ENCODE measurements at places on chromosomes 6 and 20.

- DNase-seq = no peak
Measured at GRCh38 chr20:38170219-38170825, 5.3 kb upstream of the TGM2 start.

DNA sequence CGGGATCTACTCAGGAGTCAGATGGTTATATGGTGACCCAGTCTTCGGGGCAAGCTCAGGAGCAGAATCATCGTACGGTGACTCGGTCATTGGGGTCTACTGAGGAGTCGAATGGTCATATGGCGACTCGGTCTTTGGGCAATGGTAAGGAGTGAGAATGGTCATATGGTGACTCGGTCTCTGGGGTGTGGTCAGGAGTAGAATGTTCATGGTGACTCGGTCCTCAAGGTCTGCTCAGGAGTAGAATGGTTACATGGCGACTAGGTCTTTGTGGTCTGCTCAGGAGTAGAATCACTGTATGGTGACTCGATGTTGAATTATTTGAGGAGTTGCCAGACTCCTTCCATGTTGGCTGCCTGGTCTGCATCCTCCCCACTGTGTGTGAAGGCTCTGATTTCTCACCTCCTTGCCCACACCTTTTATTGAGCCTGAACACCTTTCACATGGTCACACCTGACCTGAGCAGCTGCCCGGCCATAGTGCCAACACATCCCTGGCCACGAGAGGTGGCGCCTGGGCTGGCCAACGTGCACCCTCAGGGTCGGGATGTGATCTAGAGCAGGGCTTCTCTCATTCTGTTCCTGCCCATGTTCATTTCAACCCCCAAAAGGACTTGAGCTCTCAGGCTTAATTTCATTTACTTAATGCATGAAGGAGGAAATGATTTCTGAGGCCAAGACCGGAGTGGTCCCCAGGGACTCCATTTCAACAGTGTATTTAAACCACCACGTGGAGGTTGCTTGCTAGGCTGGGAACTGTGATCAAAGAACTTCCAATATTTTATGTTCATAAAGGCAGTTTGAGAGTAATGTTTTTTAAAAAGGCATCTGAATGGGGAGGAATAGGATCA lies 119.5 kb downstream of the PHACTR3 start:
- no peak for DNase-seq

- DNase-seq = no peak
Measured at GRCh38 chr6:146339716-146340115, 203.9 kb upstream of the RAB32 start.

- no peak for DNase-seq
Measured at GRCh38 chr20:46361381-46361780, 45.0 kb downstream of the ELMO2 start.

- DNase-seq = no peak
Measured at GRCh38 chr6:67909354-67909753, 725.7 kb upstream of the ADGRB3 start.

GRCh38 chr6:63418741-63419140 lies 99.0 kb upstream of the LGSN start:
- DNase-seq = no peak

DNA sequence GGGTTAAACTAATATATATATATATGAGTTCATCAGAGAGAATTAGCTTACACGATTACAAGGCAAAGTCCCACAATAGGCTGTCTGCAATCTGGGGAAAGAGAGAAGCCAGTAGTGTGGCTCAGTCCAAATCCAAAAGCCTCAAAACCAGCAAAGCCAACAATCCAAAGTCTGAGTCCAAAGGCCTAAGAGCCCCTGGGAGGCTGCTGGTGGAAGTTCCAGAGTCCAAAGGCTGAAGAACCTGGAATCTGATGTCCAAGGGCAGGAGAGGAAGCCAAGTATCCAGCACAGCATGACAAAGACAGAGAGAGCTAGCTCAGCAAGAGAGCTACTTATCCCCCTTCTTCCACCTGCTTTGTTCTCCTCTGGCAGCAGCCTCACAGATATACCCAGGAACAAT lies 274.7 kb upstream of the ID4 start:
- no peak for DNase-seq

GRCh38 chr20:49865559-49865958 lies 49.8 kb downstream of the SPATA2 start:
- no peak for DNase-seq

DNA sequence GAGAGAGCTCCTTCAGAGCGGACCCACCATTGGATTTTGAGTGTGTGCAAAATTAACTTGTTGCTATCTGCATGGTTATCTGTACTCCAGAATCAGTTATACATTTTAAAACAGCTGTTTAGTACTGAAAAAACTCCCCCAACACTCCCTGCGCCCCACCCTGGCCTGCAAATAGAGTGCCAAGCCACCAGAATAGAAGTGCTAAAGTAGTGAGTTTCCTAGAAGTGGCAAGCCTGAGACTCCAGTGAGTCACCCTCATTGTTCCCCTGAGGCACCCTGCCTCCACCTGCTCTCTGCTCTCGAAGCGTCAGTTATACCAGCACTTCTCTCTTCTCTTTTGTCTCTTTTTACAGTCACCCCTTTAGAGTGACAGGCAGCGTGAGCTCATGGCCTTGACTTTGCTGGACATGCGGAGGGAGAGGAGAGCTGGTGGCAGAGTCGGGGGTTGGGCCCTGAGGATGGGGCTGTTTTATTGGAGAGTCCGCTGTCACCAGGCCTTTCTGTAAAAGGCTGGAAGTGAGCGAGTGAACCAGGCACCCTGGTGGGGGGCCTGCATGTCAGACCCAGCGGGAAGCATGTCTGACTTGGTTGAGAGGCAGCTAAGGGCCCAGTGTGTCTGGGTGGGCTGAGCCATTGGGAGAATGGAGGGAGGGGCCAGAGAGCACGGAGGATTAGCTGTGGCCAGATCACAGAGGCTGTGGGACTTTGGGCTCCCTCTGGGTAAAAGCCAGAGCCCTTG lies 10.4 kb downstream of the IGF2R start:
- no peak for DNase-seq

DNA sequence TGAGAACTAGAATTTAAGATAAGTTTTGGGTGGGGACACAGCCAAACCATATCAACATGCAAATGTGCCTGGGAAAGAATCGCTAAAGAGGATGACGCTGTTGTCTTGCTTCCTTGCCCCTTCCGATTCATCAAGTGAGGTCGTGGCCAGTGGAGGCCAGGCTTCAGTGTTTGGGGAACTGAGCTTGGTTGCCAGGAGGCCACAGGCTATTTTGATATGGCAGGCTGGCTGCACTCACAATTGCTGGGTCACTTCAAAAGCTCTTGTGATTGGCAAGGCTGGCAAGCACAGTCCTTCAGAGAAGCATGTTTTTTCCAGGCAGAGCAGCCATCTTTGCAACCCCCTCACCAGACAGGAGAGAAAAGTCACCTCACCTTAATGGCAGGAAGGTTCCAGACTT lies 45.8 kb downstream of the SAMD5 start:
- DNase-seq = no peak

DNA sequence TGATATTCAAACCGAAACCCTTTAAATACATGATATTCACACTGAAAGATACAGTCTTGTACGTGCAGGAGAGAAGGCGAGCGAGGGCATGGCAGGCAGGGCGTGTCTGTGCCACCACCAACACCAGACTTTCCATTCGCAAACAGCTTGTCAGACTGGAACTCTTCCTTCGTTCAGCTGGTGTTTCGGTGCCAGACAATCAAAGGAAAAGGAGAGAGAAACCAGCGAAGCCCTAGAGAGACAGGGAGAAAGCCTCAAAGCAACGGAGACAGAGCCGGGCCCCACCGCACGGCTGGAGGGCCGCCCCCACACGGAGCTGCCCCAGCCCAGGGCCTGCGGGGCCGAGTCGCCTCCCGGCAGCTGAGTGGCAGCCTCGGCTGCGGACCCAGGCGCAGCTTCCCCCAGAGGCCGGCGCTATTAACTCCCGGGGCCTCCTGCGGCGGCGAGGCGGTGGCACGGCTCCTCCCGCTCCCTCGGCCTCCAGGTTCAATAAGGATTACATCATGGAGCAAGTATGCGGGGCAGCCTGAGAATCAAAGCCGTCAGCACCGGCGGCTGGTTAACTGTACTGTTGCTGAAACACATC lies 32.1 kb upstream of the NR2E1 start:
- peak; percentile 86 for DNase-seq

GRCh38 chr20:57619051-57619831 lies 985 bp downstream of the ZBP1 start:
- no peak for DNase-seq

- no peak for DNase-seq
Measured at GRCh38 chr6:36073587-36073986, 46.0 kb downstream of the MAPK14 start.

DNA sequence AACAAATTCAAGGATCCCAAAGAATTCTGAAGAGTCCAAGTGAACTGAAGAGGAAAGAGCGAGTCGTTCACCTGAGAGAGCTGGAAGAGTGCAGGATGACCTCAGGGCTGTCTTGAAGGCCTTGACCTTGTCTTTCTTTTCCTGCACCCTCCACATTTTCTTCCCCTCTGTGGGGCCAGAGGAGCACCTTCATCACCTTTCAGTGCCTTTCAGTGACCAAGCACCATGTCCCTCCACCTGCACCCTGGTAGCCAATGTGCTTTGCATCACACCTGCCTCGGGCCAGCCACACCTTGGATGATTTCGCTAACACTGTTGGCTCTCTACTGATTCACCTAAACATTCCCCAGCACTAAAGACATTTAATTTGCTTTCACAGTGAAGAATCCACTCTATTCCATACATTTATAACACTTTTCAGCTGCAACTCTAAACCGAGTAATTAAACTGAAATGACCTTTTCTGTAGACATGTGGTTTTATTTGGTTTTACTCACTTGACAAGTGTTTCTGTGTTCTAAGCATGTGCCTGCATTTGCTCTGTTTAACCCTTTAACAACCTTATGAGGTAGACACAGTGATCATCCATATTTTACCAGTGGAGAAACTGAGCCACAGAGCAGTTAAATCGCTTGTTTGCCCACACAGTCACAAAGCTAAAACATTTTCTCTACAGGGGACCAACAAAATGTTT lies 121.3 kb upstream of the CST7 start:
- no peak for DNase-seq

- DNase-seq = no peak
Measured at GRCh38 chr20:22217712-22218352, 366.5 kb downstream of the FOXA2 start.

GRCh38 chr20:23122796-23123655 lies 36.9 kb upstream of the CD93 start:
- no peak for DNase-seq

DNA sequence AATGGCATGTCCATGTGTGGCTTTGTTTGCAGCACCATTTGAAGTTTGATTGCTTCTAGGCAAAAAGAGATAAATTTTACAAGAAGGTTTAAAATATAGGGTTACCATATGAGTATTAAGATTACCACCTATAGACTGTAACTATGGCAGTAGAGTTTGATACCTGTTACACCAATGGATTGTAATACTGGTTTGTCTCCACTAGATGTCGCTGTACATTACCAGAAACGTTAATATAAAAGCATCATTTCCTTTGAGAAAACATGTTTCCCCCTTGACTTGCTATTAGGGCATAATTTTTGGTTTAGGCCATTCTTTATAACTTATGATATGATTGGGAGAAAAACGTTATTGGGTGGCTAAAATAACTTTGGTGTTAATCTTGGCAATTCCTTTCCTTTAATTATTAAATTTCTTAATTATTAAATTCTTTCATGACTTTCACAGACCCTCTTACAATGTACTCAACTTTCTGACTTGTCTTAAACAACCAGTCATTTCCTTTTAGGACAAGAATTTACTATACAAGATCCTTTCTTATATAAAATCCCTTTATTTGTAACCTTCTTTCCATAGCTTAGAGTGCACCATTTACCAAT lies 42.8 kb downstream of the HLA-DPB1 start:
- DNase-seq = peak; percentile 38

GRCh38 chr20:13299401-13299800 lies 78.3 kb downstream of the ISM1 start:
- DNase-seq = no peak

- no peak for DNase-seq
Measured at GRCh38 chr6:100913400-100914276, 32.5 kb upstream of the ASCC3 start.

GRCh38 chr20:47428164-47428563 lies 71.7 kb upstream of the ZMYND8 start:
- DNase-seq = no peak

GRCh38 chr20:61759286-61760065 lies 306.2 kb downstream of the TAF4 start:
- no peak for DNase-seq

GRCh38 chr6:168837254-168838036 lies 396.5 kb downstream of the SMOC2 start:
- no peak for DNase-seq

- peak; percentile 12 for DNase-seq
Measured at GRCh38 chr20:18567739-18568091, 483 bp downstream of the SMIM26 start.

DNA sequence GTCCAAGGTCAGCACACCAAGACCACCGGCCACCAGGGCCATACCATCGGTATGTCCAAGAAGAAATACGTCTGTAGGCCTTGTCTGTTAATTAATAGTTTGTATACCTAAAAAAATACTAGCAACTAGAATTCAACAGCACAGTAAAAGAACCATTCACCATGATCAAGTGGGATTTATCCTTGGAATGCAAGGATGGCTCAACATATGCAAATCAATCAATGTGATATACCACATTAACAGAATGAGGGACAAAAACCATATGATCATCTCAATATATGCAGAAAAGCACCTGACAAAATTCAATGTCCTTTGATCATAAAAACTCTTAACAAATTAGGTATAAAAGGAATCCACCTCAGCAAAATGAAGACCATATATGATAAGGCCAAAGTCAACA lies 24.4 kb downstream of the RPP40 start:
- no peak for DNase-seq

DNA sequence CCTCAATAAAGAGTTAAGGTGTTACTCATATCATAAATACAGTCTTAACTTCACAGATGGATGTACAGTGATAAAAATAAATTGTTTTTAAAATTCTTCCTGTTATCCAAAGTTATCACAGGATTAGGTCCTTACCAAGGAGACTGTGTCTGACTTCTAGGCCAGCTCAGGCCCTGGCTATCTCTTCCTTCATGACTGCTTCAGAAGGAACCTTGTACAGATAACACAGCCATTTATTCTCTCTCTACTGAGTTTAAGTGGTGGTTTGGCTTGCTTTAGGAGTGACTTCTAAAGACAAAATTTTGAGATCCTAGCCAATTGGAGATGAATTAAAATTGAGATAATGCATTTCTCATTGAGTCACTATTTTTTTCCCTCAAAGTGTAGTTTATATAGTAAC lies 40.8 kb upstream of the RNF182 start:
- no peak for DNase-seq

GRCh38 chr6:45590696-45591184 lies 213.0 kb upstream of the SUPT3H start:
- peak; percentile 62 for DNase-seq

DNA sequence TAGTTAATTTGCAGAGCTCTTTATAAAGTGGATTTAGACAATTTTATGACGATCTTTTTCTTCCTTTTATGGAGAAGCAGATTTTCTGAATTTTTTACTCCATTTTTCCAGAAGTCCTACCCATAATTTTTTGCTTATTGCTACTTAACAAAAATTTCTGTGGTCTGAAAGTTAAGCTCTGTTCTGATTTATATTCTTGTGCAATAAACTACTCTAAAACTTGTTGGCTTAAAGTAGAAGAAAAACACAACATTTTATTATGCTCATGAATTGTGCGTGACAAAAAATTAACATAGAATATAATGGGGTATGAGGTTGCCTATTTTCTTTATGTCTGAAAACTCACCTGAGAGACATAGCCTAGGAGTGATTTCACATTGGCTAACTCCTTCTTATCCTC lies 2.6 kb downstream of the DEFB113 start:
- DNase-seq = no peak

- no peak for DNase-seq
Measured at GRCh38 chr6:160226118-160226591, 32.5 kb downstream of the SLC22A2 start.
